ENCODE measurements at places on chromosomes 11 and 22. TPM values are rescaled to one million over a fixed set of nuclear protein-coding genes. Genes with fewer than 3 reads are reported as not detected.
A peak's percentile ranks its signal among the peaks of the same experiment; 100 is the strongest.

DNA sequence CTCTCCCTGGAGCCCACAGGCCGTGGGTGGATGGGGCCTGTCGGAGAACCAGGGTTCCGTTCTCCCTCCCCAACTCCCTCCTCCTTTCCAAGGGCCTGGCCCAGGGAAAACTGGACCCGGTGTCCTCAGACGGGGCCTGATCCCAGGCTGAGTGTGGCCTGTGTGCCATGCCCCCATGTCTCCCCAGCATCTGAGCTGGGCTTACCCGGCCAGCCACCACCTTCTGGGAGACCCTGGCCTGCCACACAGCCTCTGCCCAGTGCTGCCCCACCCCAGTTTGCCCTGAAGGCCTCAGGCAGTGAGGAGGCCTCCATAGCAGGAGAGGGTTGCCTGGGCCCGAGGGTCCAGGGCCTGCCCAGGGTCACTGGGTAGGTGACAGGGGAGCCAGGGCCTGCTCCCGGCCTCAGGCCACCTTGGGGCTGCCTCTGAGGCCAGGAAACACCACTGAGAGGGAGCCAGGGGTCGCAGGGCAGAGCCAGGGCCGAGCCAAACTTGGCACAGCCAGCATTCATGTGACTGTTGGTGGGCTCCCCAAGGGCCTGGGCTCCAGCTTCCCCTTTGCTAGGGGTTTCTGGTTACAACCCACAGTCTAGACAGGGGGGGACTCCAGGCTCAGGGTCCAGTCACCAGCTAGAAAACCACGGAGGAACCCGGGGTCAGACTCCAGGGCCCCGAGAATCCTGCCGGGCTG is 590 bp upstream of the IFITM10 start:
- peak; percentile 64 for DNase-seq

DNA sequence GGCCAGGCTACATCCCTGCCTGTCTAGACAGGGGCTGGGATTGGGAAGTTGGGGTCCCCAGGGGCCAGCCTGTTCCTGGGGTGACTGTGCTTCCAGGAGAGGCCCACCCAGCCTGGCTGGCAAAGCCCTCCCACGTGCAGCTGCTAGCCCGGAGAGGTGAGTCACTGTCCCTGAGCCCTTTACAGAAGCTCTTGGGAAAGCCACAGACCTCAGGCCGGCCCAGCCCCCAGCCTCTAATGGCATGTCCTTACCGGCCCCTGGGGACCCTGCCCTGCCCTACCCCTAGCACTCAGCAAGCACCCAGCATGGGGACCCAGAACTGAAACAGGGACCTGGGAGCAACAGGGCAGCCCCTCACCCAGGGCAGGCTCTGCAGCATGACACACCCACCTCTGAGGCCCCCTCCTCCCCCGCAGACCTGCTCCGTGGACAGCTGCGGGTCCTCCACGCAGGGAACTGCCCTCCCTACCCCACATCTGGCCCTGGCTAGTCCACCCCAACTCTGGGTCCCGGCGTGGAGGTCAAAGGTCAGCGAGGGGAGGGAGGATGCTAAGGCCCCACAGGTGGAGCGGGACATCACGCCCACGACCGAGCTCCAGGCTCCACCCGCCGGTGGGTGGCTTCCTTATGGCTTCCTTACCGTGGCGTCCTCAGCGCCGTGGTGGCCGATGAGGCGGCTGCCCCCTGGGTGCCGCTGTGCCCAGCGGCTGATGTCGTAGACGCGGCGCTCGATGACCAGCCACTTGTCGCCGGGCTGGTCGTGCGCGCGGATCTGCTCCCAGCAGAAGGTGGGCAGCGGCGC is 615 bp downstream of the FADS3 start:
- DNase-seq = peak; percentile 74

Gene CREB3L1
- total RNA-seq = 40.5 TPM

DNA sequence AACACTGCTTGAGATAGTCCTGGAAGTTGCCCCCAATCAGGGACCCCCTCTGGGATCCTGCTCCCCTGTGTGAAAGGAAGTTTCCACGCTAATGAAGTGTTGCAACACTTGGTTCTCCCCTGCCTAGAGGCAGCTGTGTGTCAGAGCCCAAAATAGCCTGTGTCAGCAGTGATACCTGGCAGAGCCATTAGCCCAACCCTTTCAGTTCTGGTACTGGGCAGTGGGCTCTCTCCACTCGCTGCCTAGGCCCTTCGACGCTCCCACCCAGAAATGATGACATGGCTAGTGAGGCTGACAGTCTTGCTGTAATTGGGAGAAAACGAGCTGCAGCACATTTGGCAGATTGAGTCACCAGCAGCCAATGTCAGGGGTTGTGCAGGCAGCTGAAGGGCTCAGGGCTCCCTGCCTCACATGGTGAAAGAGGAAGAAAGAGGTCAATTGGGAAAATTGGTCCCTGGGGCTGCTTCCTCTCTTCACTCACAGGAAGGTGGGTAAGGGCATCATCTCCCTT is 1.4 kb upstream of the NXF1 start:
- peak; percentile 57 for DNase-seq

GRCh38 chr11:36478700-36479329 is 31.3 kb downstream of the TRAF6 start:
- no peak for DNase-seq

GRCh38 chr22:27919942-27920755 is 1.1 kb upstream of the PITPNB start:
- no peak for DNase-seq

Gene SERHL2
- total RNA-seq = 1.6 TPM

GRCh38 chr11:71369411-71369810 is 78.8 kb downstream of the DHCR7 start:
- no peak for DNase-seq

DNA sequence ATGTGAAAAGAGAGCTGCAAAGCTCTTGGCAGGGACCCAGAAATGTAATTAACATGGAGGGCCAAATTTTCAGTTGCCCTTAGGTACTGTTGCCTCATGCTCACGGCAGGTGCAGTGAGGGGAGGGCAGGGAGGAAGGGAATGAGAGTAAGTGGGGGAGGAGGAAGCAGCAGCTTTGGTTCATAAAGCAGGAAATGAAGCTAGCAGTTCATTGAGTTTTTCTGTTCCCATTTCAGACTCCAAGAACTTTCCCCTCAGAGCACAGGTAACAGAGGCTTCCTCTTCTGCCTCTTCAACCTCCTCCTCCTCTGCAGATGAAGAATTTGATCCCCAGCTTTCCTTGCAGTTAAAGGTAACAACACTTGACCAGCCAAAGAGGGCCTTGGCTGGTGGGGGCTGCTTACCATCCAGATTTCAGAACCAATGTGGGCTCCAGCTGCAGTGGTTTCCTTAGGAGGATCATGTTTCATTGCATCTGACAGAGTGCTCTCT is 57.9 kb upstream of the PARVA start:
- no peak for DNase-seq

Gene PAMR1
- total RNA-seq = 5.6 TPM

DNA sequence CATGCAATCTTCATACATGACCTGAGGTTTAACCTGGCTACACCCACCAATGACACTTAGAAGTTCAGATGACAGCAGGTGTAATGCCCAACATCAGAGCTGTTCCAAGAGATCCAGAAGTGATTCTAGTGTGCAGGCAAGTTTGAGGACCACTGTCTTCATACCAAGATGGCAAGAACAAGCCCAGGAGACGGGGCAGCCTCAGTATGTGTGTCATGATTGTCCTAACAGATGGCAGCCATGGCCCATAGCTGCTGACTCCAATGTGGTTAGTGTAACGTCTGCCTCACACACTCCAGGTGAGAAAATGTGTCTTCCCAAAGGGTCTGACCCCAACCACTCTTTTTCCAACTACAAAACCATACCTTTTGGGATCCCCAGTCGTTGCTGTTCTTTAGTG is 97.3 kb downstream of the ETS1 start:
- no peak for DNase-seq

DNA sequence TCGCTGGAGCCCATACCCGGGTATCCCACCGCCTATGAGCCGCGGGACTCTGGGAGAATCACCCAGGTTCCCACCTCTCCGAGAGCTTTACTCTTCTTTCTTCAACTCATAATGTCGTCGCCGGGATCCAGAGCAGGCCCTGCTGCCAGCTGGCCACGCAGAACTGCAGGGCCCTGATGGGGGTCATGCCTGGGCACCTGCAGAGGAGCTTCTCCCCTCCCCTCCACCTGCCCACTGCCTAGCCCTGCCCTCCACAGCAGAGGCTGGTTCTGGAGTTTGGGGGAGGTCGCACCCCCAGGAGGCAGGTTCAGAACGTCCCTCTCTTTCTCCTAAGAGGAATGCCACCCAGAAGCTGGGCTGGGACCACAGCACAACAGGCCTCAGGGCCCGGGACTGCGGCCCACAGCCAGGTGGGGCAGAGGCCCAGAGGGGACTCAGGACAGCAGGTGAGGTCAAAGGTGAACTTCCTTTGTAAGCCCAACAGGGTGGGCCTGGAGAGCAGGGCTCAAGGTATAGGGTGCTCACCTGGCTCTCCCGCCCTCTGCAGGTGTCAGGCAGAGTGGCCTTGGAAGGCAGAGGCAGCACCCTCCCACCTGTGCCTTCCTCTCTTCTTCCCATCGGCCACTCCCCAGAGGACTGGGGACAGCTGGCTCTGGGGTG is 1.9 kb downstream of the SLC25A45 start:
- no peak for DNase-seq

Gene TUB
- total RNA-seq = 5.2 TPM

Gene IFITM10
- 9.2 TPM for total RNA-seq

Gene SLC5A1
- total RNA-seq = 1.8 TPM

Gene EIF3F
- 201 TPM for total RNA-seq

Measured in lower lobe of right lung (tissue), 2 donors.